Trophoblast cell (in vitro differentiated cells and primary cell): ENCODE measurements at places on chromosomes 5 and 9.

DNA sequence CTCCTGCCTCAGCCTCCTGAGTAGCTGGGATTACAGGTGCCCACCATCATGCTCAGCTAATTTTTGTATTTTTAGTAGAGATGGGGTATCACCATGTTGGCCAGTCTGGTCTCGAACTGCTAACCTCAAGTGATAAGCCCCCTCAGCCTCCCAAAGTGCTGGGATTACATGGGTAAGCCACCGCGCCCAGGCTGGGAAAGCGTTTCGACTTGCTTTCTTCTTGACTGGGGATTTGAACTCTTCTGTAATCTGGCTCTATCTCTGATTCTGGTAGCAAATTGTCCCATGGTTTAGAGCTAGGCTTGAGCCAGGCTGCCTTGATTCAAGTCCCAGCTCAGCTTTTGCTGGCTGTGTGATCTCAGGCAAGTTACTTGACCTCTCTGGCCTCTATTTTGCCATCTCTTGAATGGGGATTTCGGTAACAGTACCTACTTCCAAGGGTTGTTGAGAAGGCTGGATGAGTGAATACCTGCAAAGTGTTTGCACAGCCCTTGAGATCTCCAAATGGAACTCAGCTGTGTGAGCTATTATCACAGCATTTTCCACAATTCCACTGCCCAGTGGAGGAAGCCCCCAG, 20.5 kb upstream of the MVB12B start:
- no peak overlapping the region for H3K27ac ChIP-seq
- H3K4me1 ChIP-seq: peaks cover 9% of the 10 kb centered on the region
- H3K36me3 ChIP-seq: no peaks in the 10 kb centered on the region
- H3K4me3 ChIP-seq: no peak overlapping the region
- no peaks in the 10 kb centered on the region for H3K27me3 ChIP-seq

GRCh38 chr9:137988051-137988450, 110.5 kb downstream of the CACNA1B start:
- H3K36me3 ChIP-seq: no peaks in the 10 kb centered on the region
- H3K27me3 ChIP-seq: no peaks in the 10 kb centered on the region
- DNase-seq: no peak
- no peak overlapping the region for H3K27ac ChIP-seq

GRCh38 chr9:130181678-130182380, 9.6 kb downstream of the NCS1 start:
- peaks cover 8% of the 10 kb centered on the region for H3K36me3 ChIP-seq
- H3K27me3 ChIP-seq: no peaks in the 10 kb centered on the region
- H3K4me1 ChIP-seq: peaks cover 18% of the 10 kb centered on the region
- H3K27ac ChIP-seq: no peak overlapping the region
- no peak for DNase-seq

- H3K27me3 ChIP-seq: no peaks in the 10 kb centered on the region
- H3K36me3 ChIP-seq: no peaks in the 10 kb centered on the region
- DNase-seq: no peak
- no peaks in the 10 kb centered on the region for H3K4me1 ChIP-seq
- H3K27ac ChIP-seq: peak overlapping the region; percentile 60
Observed at GRCh38 chr5:123037104-123037418, 536 bp upstream of the PPIC start.

GRCh38 chr9:117046666-117047327, 359.7 kb downstream of the TRIM32 start:
- H3K27ac ChIP-seq: no peak overlapping the region
- H3K27me3 ChIP-seq: no peaks in the 10 kb centered on the region
- H3K4me3 ChIP-seq: no peak overlapping the region
- no peaks in the 10 kb centered on the region for H3K36me3 ChIP-seq
- DNase-seq: no peak

- no peaks in the 10 kb centered on the region for H3K27me3 ChIP-seq
- H3K27ac ChIP-seq: peak overlapping the region; percentile 80
Observed at GRCh38 chr9:71608825-71609447, 159.4 kb downstream of the CEMIP2 start.

GRCh38 chr9:15965246-15965745, 412.5 kb downstream of the CCDC171 start:
- no peak overlapping the region for H3K27ac ChIP-seq
- H3K27me3 ChIP-seq: no peaks in the 10 kb centered on the region
- H3K36me3 ChIP-seq: no peaks in the 10 kb centered on the region
- no peak overlapping the region for H3K4me3 ChIP-seq
- H3K4me1 ChIP-seq: no peaks in the 10 kb centered on the region
- DNase-seq: peak; percentile 92

DNA sequence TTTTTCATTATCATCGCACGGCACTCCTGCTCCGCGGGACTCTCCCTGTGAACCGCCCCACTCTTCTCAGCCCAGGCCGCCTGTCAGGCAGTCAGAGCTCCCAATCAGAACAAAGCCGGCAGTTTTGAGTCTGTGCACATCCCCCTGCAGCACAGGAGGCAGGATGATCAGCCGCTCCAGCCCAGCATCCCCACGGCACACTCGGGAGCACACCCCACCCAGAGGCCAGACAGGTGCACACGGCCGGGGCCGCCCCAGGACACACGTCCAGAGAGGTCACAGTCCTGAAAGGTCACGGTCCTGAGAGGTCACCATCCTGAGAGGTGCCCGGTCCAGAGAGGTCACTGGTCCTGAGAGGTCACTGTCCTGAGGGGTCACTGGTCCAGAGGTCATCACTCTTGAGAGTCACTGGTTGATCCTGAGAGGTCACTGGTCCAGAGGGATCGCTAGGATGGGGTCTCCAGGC, 8.4 kb downstream of the TPPP start:
- H3K36me3 ChIP-seq: no peaks in the 10 kb centered on the region
- DNase-seq: no peak
- no peak overlapping the region for H3K27ac ChIP-seq
- no peaks in the 10 kb centered on the region for H3K27me3 ChIP-seq

DNA sequence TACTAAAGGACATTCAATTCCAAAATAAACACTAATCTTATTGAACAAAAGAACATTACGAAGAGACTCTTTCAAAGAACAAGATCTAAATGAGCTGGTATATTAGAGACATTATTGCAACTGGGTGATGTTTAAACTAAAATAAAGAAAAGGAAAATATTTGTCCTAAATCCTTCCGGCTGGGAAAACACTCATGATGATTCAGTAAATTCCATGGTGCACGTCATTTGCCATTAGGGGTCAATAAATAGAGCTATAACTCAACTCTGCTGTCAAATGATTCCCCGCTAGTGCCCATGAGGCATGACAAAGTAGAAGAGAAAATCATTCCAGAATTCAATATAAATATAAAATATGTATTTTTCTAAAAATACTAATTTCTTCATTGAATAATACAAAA, 565.5 kb upstream of the TUSC1 start:
- H3K27me3 ChIP-seq: no peaks in the 10 kb centered on the region
- H3K36me3 ChIP-seq: no peaks in the 10 kb centered on the region
- H3K4me1 ChIP-seq: no peaks in the 10 kb centered on the region
- H3K27ac ChIP-seq: no peak overlapping the region

DNA sequence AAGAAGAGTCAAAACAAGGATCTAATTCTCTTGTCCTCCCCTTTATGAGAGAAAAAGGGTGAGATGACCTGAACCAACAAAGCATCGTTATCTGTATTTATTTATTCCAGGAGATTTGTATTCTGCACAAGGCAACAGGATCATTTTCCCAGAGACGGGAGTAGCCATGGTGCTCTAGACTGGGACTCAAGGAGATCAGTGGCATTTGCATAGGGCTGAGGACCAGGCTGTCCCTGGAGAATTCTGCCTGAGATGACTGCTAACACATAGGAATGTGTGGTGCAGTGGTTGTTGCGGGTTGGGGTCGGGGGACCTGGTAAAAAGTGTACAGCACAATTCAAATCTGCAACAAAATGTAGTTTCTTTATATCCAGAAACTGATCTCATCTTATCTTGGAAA, 22.3 kb upstream of the ZNF474 start:
- DNase-seq: no peak
- H3K4me3 ChIP-seq: no peak overlapping the region
- H3K36me3 ChIP-seq: no peaks in the 10 kb centered on the region
- H3K27ac ChIP-seq: no peak overlapping the region
- no peaks in the 10 kb centered on the region for H3K27me3 ChIP-seq

DNA sequence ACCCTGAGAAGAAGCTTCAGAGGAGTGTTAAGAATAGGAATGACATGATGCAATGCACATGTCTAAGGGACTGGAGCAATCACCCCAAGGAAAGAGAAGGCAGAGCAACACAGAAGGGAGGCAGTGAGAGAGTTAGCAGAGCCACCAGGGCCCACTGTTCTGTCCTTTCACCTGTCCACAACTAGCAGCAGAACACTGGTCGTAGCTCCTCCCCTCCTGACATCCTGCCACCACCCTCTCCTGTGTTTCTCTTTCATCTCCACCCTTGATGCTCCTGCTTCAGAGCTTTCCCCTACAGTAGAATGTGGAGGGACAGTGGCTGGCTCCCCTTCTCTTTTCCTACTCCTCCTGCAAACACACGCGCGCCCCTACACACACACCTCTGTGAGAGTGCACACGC, 483.4 kb upstream of the KIF2A start:
- no peak overlapping the region for H3K27ac ChIP-seq
- H3K4me3 ChIP-seq: no peak overlapping the region
- no peak for DNase-seq
- no peaks in the 10 kb centered on the region for H3K36me3 ChIP-seq

GRCh38 chr9:71263451-71263850, 142.0 kb upstream of the TRPM3 start:
- no peaks in the 10 kb centered on the region for H3K27me3 ChIP-seq
- H3K36me3 ChIP-seq: no peaks in the 10 kb centered on the region
- DNase-seq: no peak
- no peak overlapping the region for H3K27ac ChIP-seq
- no peaks in the 10 kb centered on the region for H3K4me1 ChIP-seq

DNA sequence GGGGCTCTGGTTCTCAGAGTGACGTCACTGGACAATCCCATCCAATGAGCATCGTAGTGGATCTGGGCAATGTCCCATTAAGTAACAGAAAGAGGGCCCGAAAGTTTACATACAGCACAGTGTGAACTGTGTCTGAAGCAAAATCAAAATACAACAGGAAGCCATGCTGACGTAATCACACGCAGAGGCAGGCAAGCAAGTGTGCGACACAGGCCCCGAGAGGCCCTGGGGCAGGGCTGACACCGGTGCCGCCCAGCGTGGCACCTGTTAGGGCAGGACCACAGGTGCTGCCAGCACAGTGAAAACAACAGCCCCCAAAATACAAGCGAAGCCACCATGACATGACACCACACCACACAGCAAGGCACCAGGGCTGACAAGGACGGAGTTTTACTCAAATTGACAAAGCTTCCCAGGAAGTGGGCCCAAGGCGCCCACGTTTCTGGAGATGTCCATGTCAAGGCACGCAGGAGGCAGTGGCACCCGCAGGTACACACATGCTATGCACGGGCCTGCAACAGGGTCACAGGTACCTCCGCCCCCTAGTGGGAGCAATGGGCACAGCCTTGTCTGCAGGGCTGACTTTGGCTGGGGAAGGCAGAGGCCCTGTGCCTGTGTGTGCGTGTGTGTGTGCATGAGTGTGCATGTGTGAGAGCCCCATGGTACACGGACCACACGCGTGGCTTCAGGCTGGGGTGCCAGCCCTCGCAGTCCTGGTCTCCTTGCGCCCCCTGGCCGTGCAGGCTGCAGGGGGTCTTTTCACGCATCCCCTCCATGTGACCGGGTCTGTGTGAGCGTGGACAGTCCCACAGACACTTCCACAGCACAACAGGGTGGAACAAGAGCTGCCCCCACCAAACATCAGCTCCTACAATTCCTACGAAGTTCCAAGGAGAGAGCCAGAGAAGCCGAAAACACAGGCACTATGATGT, 19.6 kb downstream of the QSOX2 start:
- H3K4me1 ChIP-seq: peaks cover 1% of the 10 kb centered on the region
- H3K27ac ChIP-seq: no peak overlapping the region
- peak; percentile 88 for DNase-seq
- no peak overlapping the region for H3K4me3 ChIP-seq
- H3K27me3 ChIP-seq: no peaks in the 10 kb centered on the region

GRCh38 chr5:159202151-159202550, 7.2 kb downstream of the RNF145 start:
- H3K27ac ChIP-seq: no peak overlapping the region
- no peak for DNase-seq
- H3K36me3 ChIP-seq: peaks cover 2% of the 10 kb centered on the region
